RKO (cell line): ENCODE measurements at places on chromosomes 5 and 9.

DNA sequence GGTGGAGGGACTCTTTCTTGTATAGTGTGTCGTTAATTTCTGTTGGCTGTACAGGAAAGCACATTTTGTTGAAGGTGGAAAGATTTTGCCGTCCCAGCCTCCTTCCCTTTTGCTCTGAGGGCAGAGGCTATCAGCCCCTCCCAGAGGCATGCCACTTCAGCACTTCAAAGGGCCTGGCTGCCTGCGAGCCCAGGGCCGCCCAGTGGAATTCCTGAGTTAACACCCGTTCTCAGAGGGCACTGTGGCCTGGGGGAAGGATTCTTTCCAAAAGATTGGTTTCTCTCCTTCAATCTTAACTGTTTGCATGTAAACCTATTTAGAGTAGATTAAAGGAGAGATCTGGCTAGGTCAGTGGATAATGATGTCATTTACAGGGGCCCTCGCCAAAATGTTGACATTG, 238.6 kb downstream of the FANCC start:
- no peak for DNase-seq

DNA sequence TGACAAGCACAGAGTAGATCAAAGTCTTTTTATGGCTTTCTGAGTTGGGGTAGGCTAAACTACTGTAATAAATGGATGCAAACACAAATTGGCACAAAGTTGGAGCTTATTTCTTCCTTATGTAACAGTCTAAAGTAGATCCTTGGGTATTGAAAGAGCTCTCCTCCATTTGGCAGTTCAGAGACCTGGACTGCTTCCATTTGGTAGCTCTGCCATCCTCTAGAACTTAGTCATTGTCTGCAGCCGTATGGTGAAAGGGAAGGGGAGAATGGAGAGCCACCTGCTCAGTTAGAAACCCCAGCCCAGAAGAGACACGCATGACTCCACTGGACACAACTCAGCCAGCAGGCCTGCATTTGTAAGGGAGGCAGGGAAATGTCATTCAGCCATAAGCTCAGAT, 345.0 kb downstream of the DMAC1 start:
- DNase-seq, result no peak

- peak; percentile 71 for DNase-seq
Measured at GRCh38 chr5:52657247-52657645, 130.5 kb upstream of the ITGA1 start.

GRCh38 chr5:115983519-115983918, 21.2 kb downstream of the LVRN start:
- no peak for DNase-seq

DNA sequence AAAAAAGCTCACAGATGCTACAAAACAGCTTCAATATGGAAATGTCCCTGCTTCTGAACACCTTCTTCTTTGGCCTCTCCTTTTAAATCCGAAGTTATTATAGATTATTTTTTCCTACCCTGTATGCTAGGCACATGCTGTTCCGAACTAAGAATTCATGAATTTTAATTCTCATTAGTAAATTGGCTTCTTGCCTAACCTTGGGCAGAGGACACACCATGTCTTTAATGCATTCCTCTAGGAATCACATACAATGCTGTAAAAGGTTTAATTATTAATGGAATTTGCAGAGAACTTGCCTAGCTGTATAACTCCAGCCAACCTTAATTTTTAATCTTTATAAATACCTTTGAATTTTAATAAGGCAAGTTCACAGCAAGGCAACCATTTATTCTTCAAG, 234.4 kb downstream of the NTRK2 start:
- DNase-seq, result no peak
